Dermis blood vessel endothelial cell (primary cell): ENCODE measurements at places on chromosomes 2 and 18.

- DNase-seq = no peak
These were observed 137.9 kb upstream of the CXCR4 start for GRCh38 chr2:136255648-136256461.

DNA sequence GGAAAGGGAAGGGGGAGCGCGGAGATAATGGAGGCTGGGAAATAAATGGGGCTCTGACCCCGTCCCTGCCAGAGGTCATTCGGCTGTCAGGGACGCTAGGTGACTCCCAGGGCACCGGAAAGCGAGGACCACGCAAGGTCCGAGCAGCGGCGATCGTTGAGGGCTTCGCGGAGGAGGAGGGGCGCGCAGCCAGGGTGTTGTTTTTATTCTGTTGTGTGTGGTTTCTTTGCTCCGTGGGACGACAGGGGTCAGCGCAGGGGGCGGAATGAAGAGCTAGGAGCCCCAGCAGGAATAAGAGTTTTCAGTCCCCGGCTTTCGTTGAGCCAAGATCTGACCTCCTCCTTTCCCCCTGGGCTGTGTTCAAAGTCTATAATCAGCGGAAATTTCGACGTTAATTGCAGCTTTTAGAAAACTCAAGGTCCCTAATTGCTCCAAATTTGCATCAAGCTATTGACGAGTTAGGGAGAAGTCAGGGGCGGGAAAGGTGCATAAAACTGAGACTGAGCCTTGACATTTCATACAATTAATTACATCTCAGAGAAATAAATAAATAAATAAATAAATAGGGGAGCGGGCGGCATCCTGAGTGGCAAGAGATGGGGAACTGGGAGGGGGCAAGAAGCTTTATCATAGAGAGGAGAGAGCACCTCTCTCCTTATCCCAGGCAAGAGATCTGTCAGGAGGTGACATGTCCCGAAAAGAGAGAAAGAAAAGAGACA, 2.2 kb downstream of the GAD1 start:
- DNase-seq = no peak

- no peak for DNase-seq
These were observed 93.8 kb upstream of the COPS8 start for GRCh38 chr2:236991874-236992273.

GRCh38 chr18:5851998-5852397, 43.3 kb downstream of the TMEM200C start:
- no peak for DNase-seq

- DNase-seq = no peak
These were observed 76.6 kb upstream of the ITGA4 start for GRCh38 chr2:181380581-181380980.

DNA sequence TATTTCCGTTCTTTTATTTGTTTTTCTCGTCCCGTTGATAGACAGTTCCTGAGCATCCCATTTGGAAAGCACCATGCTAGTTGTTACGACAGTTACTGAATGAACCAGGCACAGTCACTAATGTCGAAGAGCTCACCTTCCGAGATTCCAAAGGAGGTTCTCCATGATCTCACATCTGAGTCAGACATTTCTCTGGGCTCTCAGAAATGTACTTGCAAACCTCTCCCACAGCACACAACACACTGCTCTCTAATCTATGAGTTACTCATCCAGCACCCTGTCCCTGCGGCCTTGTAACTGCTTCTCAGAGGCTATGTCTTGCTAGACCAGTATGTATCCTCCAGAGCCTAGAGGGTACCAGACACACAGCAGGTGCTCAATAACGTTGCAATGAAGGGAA, 174.7 kb downstream of the DNER start:
- no peak for DNase-seq

DNA sequence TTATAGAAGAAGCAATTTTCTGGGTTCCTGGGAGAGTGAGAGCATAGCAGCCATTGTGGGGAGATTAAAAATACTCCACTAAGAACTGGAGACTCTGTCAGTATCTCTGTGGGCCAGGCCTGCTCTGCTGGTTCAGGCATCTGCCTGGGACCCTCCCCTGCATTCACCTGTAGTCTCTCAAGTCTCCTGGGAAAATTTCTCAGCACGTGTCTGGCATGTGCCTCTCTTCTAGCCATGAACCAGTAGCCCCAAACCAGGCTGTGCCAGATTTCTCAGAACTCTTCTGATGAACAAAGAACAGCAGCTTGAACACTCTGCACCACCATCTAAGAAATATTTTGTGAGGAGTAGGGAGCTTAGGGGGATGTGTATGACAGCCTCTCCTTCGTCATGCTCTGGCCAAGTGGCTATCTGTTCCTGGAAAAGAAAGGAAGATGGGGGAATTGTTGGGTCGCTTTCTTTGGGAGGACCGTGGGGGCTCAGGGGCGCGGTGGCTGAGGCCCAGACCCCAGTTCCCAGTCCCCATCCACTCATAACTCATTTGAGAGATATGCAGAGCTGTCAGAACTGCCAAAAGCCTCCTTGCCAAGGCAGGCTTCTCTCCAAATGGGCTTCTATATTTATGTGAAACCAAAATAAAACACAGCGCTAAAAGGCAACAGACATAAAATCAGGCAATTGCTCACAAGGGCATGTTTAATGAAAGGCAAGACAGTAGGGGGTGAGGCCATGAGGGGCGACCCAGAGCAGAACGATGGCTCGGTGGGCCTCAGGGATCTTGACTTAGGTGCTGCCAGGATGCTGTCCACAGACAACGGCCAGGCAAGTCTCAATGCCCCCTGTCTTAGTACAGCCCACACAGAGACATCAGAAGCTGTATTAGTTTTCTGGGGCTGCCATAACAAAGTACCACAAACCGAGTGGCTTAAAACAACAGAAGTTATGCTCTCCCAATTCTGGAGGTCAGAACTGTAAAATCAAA, 114.7 kb upstream of the TNP1 start:
- no peak for DNase-seq

GRCh38 chr2:83378921-83379320, 1080.2 kb downstream of the SUCLG1 start:
- DNase-seq = no peak

DNA sequence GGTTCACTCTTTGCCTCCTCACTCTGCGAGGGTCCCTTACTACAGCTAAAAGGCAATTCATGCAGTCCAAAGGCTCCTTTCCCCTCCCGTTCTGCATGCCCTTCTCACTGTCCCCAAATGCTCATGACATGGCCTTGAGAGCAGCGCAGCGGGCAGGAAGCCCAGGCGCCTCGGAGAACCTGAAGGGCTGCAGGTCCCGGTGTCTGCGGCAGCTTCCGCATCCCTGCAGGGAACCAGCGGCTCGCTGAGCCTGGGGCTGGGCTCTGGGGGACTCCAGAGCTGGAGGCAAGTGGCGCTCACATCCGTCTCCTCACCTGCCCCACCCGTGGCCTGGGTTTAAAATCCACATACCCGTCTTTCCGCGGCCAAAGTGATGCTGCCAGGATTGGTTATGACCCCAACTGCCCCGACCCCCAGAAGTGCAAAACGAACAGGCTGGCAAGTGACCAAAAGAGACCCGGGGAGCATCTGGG, 462 bp upstream of the CIDEA start:
- no peak for DNase-seq

- peak; percentile 75 for DNase-seq
These were observed 2.7 kb upstream of the PID1 start for GRCh38 chr2:229273723-229274338.

- DNase-seq = peak; percentile 93
These were observed at the start of gene TCF7L1 for GRCh38 chr2:85132834-85133637. Gene TCF7L1, plus strand, starts transcription at chr2:85133392. Its CDS starts 293 bp downstream, at chr2:85133685.

GRCh38 chr18:7626175-7626921, 59.2 kb downstream of the PTPRM start:
- no peak for DNase-seq

GRCh38 chr2:6917071-6917760, at the start of gene RNF144A:
Gene RNF144A, plus strand, starts transcription at chr2:6917412. Its CDS starts 79,515 bp downstream, at chr2:6996927.
- peak; percentile 64 for DNase-seq

DNA sequence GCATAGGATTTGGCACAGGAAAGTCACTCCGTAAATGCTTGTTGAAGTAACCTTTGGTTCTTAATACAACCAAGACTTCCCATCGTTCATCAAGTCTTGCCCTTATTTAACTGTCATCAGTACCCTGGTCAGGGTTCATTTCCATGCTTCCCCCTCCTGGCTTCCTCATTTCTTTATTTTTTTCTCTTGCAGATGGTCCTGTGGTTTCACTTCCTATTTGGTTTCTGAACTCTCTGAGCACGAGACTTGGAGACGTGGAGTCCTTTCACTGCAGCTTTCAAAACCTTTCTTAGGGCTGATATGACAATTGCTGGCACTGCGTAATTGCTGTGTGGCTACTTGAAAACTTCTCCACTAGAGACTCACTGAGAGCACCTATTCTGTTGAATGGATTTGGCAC, 59.9 kb upstream of the PID1 start:
- no peak for DNase-seq

- DNase-seq = no peak
These were observed 65.2 kb downstream of the NEDD4L start for GRCh38 chr18:58109256-58109655.

DNA sequence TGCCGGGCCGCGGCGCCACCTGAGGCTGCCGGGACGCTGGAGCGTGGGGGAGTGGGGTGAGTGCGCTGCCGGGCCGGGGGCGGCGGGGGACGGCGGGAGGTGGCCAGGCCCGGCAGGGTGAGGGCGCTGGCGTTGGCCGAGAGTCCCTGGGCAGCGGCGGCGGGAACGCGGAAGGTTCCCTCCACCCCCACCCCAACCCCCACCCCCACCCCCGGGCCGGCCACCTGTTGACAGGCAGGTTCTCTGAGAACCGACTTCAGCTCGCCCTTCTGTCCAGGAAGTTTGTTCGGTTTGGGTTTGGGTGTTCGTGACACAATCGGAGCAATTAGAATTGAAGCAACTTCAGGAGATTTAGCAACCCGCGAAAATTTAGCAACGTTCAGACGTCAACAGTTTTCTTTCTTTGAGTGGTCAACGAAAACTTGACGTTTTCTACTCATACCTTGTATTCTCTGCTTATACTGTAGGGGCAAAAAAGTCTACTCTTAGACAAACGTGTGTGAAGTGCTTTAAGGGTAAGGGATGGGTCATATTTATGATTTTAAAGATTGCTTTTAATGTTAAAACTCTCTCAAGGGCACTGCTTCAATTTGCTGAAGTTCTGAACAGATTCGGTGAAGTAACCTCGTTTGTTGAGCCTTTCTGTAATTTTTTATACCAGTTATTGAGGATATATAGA, 9.3 kb downstream of the OTX1 start:
- peak; percentile 21 for DNase-seq

DNA sequence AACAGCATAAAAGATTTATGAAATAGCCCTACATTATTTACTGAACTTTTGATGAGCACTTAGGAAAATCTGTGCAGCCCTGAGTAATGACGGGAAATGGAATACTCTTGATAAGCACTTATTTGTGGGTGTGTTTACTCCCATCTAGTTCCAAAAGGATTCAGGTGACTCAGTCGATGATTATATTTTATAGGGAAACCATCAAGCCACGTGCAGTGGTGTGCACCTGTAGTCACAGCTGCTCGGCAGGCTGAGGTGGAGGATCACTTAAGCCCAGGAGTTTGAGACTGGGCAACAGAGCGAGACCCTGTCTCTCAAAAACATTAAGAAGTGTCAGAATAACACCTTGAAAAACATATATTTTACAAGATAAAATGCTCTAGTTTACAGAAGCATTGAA, 91.9 kb downstream of the CABYR start:
- no peak for DNase-seq

- no peak for DNase-seq
These were observed 121.2 kb downstream of the CAPN13 start for GRCh38 chr2:30686000-30686399.

DNA sequence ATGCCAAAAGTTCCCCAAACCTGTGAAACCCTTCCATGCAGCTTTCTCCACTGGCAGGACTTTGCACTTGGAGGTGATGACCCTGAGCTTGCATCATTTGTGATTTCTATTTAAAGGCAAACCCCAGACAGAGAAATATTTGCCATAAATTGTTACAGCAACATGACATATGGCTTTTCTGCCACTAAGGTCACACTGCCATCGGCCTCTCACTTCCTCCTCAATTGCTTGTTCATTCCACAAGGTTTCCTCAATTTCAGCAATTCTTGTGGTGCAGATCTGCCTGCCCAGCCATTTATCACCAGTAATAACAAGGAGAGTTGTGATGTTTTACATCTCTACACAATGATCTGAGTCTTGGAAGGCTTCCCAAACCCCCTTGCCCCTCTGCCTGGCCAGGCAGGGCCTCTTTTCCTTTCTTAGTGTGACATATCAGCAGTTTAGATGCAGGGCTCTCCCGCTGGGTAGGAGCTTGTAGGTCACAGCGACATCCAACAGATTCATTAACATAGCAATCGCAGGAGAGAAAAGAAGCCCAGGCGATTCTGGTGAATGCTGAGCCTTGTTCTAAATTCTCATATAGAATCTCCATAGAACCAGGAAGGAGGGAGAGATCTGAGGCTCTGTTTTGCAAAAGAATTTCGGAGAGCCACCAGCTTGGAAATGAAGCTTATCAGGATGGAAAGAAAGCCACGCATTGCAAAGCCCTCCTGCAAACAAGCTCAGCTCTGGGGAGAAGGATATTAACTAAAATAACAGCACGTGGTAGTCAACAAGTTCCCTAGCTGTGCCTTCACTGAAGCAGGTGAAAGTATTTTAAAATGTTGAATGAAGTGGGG, 46.7 kb upstream of the ITGA6 start:
- no peak for DNase-seq

- DNase-seq = peak; percentile 2
These were observed 376.3 kb upstream of the UBE2E3 start for GRCh38 chr2:180604077-180604476.

GRCh38 chr2:124609667-124610066, 584.6 kb downstream of the CNTNAP5 start:
- DNase-seq = no peak

GRCh38 chr2:240449764-240450531, 14.5 kb downstream of the GPC1 start:
- peak; percentile 40 for DNase-seq

GRCh38 chr2:176496761-176497160, 227.5 kb downstream of the MTX2 start:
- no peak for DNase-seq

DNA sequence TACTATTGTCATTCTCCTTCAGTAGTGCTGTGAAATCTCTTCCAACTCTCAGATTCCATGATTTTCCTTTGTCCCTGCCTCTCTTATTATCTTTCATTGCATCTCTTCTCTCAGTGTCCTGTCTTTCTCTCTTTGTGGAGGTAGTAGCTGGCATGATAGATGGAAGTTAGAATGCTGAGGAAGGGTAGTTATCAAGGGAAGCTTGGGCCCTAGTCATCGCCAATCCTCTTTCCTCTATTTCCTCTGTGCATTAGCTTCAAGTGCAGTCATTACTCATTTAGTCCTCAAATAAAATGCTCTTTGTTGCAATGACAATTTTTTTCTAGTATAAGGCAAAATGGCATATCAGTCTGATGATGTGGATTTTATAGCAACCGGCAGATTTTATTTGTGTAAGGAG, 207.7 kb downstream of the CAMKMT start:
- DNase-seq = no peak
